ENCODE measurements at places on chromosomes 12 and 14.
A peak's percentile ranks its signal among the peaks of the same experiment; 100 is the strongest.

DNA sequence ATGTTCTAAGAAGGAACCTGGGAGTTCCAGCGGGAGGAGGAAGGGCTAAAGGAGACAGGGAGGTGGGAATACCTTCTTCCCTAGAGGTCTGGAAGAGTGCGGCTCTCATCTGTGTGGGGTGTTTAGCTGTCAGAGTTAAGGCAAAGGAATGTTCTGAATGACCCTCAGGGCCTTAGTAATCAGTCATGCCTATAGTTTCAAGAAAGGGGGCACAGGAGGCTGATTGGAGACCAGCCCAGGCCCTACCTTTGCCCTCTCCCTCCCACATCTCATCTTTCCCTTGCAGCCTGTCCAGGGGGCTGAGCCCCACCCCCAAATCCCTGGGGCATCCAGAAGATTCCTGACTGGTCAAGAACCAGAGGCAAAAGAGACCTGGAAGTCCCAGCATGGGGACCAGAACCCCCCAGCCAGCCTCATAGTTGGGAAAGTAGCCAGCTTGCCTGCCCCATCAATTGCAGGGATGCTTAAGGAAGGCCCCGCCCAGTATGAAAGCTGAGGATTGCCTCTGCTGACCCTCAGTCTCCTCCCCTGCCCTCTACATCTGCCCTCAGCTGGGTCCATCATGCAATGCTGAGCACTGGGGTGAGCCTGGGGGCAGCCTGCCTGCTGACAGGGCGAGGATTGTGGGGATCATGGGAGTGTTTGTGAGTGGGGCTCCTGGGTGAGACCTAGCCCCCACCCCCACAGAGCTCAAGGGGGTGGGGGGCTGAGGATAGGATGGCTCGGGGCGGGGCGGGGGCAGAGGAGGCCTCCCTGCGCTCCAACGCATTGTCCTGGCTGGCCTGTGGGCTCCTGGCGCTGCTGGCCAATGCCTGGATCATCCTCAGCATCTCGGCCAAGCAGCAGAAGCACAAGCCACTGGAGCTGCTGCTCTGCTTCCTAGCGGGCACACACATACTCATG lies 1.8 kb downstream of the GPR162 start:
- no peak for DNase-seq

- no peak for DNase-seq
These were observed 33.1 kb upstream of the OASL start for GRCh38 chr12:121072147-121072546.

DNA sequence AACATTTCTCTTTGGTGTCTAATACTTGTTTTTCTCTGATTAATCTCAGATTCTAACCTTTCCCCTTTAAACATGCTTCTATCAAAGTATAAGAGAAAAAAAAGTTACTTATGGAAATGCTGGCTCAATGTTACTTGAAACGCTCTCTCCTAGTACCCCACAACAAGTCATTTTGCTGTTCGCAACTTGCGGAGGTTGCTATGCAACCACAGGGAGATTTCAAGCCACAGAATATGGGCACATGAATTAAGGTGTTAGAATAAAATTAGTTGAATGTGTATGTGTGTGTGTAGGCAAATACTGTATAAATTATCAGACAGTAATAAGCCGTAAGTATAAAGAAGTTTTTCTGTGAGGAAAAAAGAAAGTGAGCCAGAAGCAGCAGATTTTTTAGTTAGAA lies 80.6 kb downstream of the CCDC59 start:
- no peak for DNase-seq

- no peak for DNase-seq
These were observed 135.0 kb downstream of the ANO6 start for GRCh38 chr12:45350861-45351260.

DNA sequence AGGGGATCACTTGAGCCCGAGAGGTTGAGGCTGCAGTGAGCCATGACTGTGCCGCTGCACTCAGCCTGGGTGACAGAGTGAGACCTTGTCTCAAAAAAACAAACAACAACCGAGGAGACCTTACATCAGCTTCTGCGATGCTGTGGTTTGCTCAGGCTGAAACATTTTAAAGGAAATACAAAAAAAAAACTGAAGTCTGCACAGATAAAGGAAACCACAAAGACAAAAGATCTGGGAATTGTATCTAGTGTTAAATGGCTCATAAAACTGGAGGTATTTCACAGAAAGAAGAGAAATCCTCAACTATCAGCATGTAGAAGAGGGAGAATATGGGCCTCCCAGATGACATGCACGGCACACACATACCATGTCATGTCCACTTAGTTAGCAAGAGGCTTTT lies 60.3 kb upstream of the VPS33A start:
- no peak for DNase-seq

DNA sequence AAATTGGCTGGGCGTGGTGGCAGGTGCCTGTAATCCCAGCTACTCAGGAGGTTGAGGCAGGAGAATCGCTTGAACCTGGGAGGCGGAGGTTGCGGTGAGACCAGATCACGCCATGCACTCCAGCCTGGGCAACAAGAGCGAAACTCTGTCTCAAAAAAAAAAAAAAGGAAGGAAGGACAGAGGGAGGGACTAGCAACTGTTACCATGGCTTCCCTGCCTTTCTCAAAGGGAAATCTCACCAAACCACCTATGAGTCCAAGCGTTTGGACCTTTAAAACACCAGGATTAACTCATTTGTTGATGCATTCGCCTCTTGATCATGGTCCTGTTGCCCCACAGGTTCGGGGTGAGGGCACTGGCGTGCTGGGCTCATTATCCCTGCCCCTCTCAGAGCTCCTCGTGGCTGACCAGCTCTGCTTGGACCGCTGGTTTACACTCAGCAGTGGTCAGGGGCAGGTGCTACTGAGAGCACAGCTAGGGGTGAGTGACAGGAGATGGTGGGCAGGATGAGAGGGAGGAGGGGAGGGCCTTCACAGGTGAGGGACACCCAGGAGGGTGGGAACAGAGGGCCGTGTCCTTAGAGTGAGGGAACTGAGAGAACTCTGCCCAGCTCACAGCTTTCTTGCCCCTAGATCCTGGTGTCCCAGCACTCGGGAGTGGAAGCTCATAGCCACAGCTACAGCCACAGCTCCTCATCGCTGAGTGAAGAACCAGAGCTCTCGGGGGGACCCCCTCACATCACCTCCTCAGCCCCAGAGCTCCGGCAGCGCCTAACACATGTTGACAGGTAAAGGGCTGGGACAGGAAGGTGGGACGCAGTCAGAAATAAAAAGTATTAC lies 10.2 kb upstream of the MYL6B start:
- DNase-seq = no peak

- no peak for DNase-seq
These were observed 182.0 kb downstream of the CAND1 start for GRCh38 chr12:67451206-67451605.

DNA sequence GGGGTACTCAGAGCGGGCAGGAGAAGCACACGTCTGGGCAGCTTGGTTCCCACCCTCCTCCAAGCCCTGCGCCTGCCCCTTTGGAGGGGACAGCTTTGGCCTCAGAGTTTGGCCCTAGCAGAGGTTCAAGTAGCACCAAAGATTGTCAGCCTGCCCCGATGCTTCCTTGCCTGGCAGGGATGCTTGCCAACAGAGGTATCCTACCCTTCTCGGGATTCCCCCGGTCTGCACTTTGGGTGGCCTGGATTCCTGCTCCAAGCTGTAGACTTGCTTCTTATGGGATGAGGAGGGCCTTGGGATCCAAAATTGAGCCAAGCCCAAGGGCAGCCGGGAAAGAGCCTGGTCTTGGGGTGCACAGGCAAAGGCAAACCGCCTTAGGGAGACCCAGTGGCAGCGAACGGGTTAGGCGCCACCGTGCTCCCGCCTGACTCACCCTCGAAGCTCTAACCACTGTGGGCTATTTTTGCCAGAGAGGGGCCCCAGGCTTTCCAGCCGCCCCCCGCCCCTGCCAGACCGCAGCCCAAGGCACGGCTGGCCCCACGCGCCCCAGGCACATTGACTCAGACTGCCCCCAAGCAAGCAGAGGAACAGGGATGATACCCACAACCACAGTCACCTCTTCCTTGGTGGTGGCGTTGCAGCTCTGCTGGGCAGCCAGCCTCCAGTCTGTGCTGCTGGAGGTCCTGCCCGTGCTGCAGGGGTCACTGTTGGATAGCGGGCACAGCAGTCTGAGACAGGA lies 847 bp upstream of the WNT10B start:
- peak; percentile 44 for DNase-seq

DNA sequence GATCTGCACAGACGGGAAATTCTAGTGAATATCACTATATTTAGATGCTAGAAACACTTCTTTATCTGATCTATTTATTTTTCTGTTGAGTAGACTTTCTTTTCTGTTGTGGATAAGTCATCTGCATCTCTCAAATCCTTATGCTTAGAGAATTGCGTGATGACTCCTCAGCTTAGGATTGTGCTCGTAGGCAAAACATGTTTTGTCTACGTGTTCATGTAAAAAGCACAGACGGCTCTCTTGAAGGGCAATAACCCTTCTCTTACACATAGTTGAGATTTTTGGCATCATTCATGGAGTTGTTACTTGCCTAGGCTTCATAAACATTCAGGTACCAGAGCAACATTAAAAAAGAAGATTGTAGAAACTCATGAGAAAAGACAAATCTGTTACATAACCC lies 18.6 kb downstream of the PPFIBP1 start:
- no peak for DNase-seq

DNA sequence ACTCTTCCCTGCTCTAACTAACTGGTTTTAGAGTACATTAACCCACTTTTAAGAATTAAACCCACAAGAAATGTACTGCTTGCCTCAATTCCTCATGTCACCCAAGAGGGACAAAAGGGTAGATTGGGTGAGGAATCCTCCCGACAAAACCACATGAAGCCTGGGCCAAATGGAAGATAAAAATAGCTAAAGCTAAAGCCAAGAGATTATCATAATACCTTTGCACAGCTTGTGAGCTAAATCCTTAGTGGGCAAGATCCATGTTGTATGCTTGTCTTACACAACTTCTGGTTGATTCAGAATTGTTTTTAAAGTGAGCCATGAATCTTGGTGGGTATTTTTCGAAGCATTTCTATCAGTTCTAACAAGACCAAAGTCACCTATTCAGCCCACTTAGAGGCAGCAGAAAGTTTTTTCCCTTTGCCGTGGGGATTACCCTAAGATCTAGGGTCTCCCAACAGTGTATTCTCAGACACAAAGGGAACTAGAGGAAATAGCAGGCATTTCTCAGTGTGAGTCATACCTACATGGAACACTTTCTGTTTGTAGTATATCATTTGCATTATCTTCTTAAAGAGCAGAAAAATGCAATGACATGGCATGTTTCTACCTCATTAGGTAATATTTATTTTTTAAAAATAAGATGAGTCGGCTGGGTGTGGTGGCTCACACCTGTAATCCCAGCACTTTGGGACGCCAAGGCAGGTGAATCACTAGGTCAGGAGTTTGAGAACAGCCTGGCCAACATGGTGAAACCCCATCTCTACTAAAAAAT lies 616.6 kb downstream of the KCNH5 start:
- DNase-seq = no peak

- DNase-seq = no peak
These were observed 59.3 kb upstream of the CCDC91 start for GRCh38 chr12:28130625-28131598.

DNA sequence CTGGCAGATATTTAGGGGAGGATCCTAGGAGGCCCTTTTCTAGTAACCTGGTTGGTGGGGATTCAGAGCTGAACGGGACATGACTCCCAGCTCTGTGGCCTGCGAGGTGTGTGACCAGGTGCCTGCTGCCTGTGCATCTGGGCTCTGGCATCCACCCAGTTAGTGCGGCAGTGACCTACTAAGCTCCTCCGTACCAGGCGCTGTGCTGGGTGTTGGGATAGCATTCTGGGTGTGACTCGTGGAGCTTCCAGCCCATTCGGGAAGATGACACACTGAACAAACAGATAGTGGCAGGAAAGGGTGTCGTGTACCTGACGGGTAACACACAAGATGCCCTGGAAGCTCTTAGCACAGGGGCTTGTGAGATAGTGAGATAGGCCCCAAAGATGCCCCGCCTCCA lies 80.9 kb downstream of the ACACB start:
- DNase-seq = no peak

GRCh38 chr14:102028733-102029132 lies 58.1 kb downstream of the HSP90AA1 start:
- DNase-seq = no peak

DNA sequence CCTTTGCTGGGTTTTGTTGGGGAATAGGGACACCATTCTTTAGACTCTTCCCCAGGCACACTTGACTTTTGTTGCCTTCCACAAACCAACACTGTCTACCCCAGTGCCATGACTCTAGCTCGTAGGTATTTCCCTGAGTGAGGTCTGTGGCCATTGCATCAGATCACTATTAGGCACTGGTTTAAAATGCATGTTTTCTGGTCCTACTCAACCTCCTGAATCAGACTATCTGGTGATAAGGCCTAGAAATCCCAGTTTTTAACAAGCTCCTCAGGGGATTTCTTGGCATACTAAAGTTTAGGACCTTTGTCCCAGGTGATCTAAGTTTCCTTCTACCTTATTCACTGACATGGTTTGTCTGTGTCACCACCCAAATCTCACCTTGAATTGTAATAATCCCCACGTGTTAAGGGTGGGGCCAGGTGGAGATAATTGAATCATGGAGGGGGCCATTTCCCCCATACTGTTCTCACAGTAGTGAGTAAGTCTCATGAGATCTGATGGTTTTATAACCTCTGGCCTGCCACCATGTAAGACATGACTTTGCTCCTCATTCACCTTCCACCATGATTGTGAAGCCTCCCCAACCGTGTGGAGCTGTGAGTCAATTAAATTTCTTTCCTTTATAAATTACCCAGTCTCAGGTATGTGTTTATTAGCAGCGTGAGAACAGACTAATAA lies 87.8 kb upstream of the PSMC1 start:
- no peak for DNase-seq

DNA sequence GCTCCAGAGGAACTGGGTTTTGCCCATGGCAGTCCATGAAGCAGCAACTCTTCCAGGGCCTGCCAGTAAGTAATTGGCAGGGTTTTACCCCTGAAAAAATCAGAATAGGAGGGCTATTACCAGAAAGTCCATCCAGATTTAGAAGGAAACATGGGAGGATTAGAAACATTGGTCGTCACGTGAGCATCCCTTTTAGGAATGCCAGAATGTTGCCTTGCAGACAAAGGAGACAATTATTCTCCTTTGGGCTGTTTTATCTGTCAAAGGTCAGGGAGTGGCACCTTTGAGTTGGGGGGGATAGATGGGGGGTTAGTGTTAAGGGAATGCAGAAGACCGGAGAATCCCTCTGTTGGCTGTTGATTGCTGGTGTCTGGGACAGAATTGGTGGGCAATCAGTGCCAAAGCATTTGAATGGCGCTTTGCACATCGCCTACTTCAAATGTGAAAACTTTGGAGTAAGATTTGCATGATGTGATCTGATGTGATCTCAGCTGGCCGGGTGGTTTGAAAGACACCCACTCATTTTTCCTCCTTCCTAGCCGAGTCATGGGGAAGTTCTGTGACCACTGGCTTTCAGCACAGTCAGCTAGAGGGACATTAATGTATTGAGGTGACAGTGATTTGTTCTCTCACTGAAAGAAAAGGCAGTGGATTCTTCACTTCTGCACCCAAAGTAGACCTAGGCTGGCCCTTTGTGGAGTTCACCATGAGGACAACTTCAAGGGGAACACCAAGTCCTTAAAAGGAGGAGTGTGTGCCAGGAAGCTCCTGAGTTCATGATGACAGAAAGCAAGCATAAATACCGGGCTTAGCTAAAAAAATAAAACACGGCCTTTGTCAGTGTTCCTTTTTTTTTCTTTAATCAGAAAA lies 31.4 kb downstream of the FLVCR2 start:
- no peak for DNase-seq

- no peak for DNase-seq
These were observed 62.3 kb downstream of the R3HDM2 start for GRCh38 chr12:57368349-57369095.

GRCh38 chr14:74089251-74090020 lies 4.7 kb downstream of the LIN52 start:
- DNase-seq = no peak

- DNase-seq = peak; percentile 48
These were observed 11.7 kb upstream of the INF2 start for GRCh38 chr14:104677512-104678332.

Data from CD8-positive, alpha-beta T cell (primary cell).